Posterior vena cava (tissue), 2 donors: ENCODE measurements at places on chromosomes 12 and 14. TPM values are rescaled to one million over a fixed set of nuclear protein-coding genes. Genes with fewer than 3 reads are reported as not detected.

GRCh38 chr12:47636908-47637780, 68.7 kb downstream of the RPAP3 start:
- DNase-seq: no peak

DNA sequence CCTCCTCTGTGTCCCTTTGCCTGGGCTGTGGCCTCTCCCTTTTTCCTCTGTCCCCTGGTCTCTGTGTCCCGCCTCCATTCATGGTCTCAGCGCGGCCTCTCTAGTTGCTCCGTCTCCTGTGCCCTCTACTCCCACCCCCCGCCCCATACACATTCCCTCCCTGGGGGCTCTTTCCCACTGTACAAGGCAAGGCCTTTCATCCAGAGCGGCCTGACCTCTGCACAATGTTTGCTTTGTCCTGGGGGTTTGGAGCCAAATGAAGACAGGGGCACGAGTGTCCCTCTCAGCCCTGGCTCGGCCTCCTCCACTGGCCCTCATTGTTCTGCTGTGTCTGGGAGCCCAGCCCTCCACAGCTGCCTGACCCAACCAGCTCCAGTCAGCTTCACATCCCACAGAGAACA, 678.6 kb downstream of the BCL11B start:
- DNase-seq: no peak

DNA sequence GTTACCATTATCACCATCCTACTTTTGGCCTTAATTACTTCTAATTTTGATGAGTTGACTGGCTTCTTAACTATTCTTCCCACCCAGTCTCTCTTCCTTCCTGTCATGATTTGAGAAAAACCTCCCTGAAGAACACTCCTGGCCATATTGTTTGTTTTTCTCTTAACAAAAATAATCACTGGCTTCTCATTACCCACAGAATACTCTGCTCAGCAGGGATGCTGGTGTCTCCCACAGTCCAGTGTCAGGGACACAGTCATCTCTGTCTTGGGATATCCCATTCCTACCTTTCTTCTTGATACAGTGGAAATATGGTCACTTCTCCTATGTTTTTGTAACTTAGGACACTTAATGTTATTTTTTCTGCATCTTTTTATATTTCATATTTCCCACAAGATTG, 103.7 kb downstream of the SRGAP1 start:
- no peak for DNase-seq

DNA sequence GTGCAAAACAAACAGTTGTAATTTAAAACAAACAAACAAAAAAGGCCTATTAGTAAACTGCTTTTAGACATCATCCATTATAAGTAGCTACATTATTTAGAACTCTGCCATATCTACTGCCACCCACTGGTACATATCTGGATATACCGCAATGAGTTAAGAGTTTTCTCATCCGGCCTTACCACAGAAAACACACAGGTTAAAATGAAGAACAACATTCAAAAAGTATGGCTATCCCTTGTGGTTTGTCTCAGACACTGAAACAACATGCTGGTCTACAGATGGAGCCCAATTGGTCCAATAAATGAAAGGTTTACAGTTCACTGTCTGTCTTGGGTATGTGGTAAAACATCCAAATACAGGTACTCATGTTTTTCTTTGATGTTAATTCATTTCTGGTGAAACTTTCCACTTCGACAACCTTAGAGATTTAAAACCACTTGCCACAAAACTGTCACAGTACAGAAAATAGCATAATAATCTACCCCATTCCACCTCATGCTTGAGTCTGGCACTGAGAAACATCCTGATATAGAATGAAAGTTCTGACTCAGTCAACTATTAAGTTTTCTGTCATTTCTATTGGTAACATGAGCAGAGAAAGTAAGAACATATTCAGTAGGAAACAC, 354.3 kb downstream of the CEP128 start:
- no peak for DNase-seq

DNA sequence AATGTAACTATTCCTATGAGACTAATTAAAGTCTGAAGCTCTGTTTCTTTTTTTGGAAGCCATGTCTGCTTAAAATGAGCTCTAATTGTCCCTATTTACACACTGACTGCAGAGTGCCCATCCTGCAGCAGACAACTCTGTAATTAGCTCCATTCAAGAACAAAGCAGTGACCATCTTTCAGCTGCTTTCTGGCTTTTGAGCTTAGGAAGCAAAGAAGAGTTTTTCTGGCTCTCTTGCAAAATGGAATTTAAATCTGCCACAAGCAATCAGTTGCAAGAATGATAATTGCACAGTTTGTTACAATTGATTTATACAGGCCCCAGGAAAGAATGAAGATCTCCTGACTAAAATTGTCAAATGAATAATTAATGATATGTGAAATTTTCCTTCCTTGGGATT, 83.4 kb downstream of the GAS2L3 start:
- DNase-seq: no peak

- DNase-seq: no peak
These were observed 480.5 kb downstream of the PCNX1 start for GRCh38 chr14:71387753-71388152.

DNA sequence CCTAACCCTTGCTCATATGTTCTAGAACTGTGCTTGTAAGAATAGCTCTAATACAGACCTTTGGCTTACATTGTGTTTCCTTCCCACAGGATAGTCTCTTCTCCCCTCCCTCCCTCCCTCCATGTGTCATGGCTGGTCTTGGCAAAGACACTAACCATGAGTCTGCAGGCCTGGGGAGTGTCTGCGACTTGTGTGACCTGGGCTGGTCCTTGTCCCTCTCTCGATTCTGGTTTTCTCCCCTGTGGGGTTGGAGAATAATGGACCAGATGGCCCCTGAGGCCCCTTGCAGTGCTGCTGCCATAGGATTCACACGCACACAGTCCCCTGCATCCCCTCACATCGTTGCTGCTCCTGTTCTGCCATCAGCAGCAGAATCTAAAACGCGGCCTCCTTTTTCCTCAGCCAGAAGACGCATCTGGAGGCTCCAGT, 30.3 kb downstream of the DEGS2 start:
- DNase-seq: no peak

DNA sequence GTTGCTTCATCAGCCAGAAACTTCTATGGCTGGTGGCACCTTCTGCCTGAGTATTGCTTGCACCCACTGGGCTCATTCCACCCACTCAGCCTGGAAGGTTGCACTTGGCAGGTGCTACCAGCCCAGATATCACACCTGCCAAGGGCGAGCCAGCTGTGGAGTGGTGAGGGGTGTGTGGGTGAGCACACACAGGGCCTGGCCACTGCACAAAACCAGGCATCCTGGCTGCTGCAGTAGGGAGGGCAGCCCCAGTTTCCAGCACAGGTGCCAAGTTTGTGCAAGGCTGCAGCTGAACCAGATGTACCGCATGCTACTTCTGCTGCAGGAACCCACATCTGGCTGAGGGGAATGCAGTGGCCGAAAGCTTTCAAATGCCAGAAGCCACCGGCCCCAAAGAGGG, 1147.8 kb downstream of the FSCB start:
- no peak for DNase-seq

GRCh38 chr12:3091382-3092241, 14.4 kb downstream of the TSPAN9 start:
- no peak for DNase-seq

DNA sequence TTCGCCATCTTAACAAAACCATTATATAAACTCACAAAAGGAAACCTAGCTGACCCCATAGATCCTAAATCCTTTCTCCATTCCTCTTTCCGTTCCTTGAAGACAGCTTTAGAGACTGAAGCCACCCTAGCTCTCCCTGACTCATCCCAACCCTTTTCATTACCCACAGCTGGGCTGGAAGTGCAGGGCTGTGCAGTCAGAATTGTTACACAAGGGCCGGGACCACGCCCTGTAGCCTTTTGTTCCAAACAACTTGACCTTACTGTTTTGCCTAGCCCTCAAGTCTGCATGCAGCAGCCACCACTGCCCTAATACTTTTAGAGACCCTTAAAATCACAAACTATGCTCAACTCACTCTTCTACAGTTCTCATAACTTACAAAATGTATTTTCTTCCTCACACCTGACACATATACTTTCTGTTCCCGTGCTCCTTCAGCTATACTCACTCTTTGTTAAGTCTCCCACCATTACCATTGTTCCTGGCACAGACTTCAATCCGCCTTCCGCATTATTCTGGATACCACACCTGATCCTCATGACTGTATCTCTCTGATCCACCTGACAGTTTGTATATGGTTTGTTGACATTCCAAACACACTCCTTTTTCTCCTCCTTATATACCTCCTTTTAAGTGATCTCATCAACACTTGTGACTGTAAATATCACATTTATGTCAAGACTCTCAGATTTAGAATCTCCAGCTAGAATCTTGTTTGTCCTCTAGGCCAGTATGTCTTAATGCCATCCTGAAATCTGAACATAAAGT, 208.7 kb downstream of the KITLG start:
- DNase-seq: peak; percentile 80

- no peak for DNase-seq
These were observed 3.0 kb upstream of the IFI27L2 start for GRCh38 chr14:94132285-94132887.

DNA sequence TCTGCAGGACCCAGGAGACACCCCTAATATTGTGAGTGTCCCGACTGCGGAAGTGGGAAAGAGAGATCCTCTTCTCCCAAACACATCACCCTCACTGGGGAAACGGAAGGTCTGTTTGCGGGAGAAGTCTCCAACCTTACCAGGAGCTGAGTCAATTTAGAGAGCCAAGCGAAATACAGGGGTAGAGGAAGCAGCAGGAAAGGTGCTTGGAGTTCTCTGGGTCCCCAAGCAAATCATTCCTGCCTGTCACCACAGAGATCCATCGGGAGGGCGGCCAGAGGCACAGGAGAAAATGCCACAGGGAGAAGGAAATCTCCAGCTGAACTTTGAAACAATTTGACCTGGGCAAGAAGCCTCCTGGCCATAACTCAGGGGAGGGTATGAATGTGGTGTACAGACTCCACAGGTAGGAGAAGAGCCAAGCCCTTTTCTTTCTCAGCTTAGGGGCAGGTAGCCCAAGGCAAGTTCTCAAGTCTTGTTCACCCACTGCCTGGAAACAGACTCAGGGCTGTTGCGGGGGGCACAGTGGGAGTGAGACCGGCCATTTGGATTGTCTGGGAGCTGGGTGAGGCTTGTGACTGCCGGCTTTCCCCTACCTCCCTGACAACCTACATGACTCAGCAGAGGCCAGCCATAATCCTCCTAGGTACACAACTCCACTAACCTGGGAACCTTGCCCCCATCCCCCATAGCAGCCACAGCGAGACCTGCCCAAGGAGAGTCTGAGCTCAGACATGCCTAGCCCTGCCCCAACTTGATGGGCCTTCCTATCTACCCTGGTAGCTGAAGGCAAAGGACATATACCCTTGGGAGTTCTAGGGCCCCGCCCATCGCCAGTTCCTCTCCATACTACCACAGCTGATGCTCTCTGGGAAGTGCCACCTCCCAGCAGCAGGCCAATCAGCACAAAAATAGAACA, 211.9 kb upstream of the ARHGAP5 start:
- no peak for DNase-seq

DNA sequence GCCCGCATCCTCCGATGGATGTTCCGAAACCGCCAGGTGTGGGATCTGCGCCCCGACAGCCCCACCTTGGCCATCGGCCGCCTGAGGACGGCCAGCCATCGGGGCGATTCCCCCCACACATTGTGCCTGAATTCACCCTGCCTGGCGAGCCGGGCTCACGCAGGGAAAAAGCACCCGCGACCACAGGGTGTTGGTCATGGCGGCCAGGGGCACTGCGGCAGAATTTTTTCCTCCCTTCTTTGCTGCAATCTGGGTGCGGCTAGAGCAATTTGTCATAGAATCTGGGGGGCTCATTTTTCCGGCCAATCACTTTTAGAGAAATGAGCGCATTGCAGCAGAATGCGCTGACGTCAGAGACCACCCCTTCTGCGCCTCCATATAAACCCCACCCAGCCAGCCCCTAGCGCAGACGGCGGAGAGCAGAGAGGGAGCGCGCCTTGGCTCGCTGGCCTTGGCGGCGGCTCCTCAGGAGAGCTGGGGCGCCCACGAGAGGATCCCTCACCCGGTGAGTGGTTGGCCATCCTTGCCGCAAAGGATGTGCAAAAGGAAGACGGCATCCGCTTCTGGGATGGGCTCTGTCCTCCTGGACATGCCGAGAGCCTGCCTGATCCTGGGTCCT, at the start of gene MEG3:
Gene MEG3, plus strand, starts transcription at position 406 of the 619 bp plus-strand sequence.
- peak; percentile 85 for DNase-seq

DNA sequence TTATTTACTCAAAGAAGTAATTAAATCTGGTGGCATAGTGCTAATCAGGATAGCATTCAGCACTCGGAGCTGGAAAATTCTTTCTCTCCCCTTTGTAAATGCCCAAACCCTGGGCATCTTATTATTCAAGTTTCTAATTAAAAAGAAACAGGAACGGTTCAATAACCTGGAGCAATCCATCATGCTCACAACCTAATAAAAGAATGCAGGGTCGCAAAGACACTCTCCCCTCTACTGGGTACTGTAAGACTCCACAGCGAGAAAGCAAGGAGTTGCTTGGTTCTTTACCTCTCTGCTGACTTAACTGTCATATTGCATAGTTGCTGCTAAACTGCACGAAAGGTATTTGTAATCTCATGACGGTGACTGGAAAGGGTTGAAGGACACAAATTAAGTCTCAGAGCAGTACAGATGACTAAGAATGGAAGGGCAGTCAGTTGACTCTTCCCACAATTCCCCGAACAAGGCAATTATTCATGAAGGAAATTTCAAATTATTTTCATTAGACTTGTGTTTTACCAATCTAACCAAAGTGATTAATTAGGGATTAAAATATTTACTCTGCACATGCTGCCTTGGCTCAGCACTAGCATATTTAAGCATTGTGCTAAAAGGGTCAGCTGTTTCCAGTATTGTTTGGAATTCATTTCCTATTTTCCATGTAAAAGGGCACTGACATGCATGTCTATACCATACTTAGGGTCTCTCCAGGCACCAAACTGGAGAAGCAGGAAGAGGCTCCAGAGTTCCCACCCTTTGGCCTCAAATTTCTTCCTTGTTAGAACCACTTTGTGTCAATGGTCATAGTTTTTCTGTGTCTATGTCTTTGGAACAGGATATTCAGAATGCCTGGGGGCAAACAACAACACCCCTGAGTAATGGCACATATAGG, 182.2 kb downstream of the EXOC5 start:
- DNase-seq: no peak

GRCh38 chr12:29782871-29783772, 620 bp downstream of the TMTC1 start:
- peak; percentile 89 for DNase-seq

Gene NOPCHAP1
- 15.3 TPM for total RNA-seq

Gene TEX22
- total RNA-seq: 0.71 TPM

Gene SPTB
- 3.3 TPM for total RNA-seq

Gene MANSC4
- not detected for total RNA-seq

Gene CBLN3
- 3.5 TPM for total RNA-seq

Gene TGFB3
- total RNA-seq: 188 TPM

Gene SELPLG
- 5.1 TPM for total RNA-seq

Gene TAC3
- not detected for total RNA-seq
